T-helper 2 cell (primary cell): ENCODE measurements at places on chromosomes 7 and 10.

GRCh38 chr7:82347808-82348207 is 95.8 kb downstream of the CACNA2D1 start:
- DNase-seq, result no peak

GRCh38 chr10:87619705-87620104 is 40.0 kb upstream of the PAPSS2 start:
- no peak for DNase-seq

DNA sequence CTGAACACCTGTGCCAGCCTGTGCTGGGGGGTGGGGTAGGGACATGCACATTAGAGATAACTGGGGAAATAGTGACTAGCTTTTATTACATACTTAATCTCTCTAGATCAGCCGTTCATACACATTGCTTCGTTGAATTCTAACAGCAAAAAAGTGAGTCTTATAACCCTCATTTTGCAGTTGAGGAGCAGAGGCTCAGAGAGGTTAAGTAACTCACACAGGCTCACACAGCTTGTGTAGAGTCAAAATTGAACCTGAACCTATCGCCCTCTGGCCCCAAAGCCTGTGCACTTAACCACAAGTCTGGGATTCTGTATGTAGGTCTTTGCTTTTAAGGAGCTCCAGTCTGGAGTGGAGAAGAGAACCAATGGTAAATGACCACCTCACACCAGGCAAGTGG is 59.9 kb downstream of the CDH23 start:
- no peak for DNase-seq

DNA sequence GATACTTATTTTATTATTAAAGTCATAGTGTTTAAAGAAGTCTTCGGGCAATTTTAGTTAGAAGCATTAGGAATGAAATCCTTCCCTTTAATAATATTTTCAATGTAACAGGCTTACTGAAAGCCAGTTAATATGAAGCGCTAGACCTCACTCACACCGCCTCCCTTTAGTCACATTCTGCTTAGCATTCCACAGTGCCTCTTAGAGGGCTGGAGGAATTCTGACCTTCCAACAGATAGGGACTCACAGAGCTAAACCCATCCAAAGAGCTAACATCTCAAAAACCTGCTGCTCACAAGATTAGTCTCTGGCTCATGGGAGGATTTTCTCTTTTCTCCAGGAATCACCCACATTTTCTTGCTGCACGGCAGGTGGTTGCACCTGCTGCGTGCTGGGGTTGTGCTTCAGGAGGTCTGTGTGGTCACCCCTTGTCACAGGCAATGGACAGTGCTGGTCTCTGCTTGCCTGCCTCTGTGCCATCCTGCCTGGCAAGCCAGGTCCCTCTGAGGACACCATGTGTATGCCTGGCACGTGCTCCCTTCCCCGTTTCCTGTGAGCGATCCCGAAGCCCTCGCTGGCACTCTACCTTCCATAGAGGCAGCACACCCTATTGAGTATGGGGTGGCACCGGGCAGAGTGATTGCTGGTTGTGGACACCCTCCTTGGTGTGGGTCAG is 91.8 kb downstream of the KLF6 start:
- no peak for DNase-seq

DNA sequence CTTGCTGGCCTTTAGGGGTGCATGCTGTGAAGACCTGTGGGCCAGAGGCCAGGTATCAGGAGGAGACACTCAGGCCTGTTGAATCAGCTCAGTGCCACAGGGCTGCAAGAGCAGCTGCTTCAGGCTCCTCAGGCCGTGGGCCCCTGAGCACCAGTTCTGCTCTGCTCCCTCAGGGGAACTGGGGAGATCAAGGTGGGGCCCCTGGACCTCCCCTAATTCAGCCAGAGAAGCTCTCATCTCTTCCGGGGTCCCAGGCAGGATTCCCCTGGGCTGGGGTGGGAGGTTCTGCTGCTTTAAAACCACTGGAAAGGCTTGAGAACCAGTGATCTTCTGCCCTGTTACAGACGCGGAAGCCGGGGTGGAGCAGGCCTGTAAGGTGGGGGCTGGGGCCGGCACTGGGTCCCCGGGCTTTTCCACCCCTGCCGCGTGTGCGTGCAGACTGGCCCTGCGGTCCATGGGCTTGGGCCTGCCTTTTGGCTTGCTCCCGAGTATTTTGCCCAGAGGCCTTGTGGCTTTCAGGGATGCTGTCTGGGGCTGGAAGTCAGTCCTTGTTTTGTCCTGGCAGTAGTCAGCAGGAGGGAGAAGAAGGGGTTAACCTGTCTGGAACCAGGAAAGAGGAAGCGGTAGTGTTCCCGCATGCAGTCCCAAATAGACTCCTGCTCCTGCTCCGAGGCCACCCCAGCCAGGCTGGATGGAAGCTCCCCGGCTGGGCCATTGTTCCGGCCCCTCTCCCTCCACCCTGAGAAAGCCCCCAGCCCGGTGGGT is 74.3 kb downstream of the LHPP start:
- no peak for DNase-seq

DNA sequence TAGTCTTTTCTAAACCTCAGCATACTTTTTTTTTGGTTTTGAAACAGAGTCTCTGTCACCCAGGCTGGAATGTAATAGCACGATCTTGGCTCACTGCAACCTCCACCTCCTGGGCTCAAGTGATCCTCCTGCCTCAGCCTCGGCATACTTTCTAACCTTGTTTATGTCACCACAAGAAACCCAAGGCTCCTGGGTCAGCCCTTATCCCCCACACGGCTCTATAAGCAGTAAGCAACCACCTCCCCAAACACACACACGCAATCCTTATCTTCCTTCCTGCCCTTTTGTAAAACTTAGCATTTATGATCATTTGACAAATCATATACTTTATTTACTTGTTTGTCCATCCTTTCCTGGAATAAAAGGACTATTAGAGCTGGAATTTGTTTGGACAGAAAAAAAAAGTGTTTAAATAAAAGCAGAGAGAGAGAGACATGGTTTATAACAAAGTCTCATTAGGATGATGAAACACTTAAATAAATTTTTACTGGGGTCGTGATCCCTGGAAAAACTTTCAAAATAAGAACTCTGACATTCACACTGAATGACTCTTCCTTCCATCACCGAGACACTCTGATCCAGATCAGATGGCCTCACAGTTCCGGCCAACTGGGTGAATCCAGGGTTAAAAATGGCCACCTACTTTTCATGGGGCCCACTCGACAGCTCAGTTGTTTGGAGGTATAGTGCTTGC is 72.7 kb upstream of the PIK3CG start:
- DNase-seq, result no peak

DNA sequence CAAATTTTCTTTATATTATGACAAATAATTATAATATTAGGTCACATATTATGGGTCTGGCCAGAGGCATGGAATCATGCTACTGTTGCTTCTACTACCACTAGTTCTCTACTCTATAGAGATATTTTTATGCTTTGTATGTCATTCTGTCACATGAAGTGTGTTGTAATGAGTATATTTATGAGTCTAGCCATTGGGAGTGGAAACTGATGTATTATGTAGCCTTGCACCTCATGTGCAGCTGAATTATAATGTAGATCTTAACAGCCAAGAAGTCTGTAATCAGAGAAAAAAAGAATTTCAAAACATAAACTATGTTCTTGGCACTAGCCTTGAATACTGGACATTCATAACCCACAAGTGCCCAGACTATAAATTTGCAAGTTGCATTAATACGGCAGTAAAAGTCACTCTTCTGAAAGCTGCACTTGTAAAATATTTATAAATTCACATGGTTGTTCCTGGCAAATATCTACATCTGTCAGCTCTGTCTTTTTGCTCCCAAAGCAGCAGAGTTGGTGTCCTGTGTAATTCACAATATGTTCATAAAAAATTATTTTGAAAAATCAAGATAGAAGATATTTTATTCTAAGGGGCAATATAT is 48.6 kb upstream of the SKAP2 start:
- DNase-seq, result no peak

GRCh38 chr7:64849924-64850499 is 53.1 kb upstream of the ZNF273 start:
- no peak for DNase-seq

DNA sequence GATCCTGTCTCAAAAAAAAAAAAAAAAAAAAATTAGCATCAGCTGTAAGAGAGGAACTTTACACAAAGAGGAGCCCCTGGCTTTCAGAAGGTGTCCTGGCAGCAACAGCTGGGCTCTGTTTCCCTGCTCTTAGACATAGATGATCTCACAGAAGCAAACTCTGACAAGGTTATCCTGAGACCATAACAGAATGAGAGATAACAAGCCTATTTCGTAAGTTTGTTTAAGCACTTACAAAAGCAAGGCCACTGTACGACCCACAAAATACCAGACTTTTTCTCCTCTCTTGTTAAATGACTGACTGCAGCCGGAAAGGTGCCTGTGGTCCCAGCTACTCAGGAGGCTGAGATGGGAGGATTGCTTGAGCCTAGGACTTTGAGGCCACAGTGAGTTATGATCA is 33.3 kb upstream of the OTUD1 start:
- no peak for DNase-seq

DNA sequence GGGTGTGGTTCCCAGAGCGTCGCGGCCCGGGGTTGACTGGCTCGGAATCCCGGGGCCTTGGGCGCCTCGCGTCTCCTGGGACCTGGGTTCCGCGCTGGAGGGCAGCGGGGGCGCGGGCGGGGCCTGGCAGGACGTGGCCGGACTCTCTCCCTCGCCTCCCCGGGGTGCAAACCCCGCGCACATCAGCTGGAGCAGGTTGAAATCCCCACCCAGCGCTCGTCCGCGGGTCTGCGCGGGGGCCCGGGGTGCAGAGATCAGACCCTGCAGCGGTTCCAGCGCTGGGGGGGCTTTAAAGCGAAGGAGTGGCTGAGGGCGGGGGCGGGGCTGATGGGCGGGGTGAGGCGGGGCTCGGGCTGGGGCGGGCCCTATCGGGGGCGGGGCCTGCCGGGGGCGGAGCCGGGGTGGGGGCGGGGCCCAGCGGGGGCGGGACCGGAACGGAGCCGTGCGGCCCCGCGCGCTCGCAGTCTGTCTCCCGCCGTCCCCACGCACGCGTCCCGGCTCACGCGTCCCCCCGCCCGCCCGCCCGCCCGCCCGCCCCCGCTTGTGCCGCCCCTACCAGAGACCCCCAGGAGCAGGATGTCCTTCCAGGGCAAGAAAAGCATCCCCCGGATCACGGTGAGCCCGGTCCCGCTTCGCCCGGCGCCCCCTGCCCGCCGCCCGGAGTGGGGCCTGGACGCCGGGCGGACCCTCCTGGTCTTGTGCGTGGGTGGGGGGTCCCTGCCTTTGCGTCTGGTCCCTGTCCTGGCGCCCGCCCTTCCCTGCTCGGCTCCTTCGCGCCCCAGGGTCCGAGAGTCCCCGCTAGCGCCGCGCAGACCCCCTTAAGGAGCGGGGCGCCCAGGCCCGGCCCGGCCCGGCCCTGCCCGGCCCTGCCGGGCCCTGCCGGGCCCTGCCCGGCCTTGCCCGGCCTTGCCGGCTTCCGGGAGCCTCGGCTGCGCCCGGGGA is at the start of gene DPYSL4:
TSS of gene DPYSL4 (plus strand) at position 461 of the 942 bp plus-strand sequence. CDS start at position 577, 116 bp downstream.
- no peak for DNase-seq

DNA sequence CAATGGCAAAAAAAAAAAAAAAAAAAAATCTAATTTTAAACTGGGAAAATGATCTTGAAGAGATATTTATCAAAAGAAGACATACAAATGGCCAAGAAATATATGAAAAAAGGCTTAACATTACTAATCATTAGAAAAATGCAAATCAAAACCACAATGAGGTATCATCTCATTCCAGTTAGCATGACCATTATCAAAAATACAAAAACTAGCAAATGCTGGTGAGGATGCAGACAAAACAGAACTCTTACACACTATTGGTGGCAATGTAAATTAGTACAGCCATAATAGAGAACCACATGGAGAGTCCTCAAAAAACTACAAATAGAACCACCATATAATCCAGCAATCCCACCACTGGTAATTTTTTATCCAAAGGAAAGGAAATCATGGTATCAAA is 489.6 kb downstream of the TNS3 start:
- DNase-seq, result no peak

- DNase-seq, result no peak
These were observed 36.5 kb downstream of the DPCD start for GRCh38 chr10:101624526-101625102.

DNA sequence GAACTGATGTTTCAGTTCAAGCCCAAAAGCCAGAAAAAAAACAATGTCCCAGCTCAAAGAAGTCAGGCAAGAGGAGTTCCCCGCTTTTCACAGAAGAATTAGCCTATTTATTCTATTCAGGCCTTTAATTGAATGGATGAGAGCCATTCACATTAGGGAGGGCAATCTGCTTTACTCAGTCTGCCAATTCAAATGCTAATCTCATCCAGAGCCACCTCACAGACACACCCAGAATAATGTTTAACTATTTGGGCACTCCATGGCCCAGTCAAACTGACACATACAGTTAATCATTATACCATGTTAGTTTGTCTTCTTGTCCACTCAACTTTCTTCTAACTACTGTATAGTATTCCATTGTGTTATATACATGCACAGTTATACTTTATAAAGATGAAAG is 2.6 kb upstream of the NPSR1 start:
- DNase-seq, result no peak

DNA sequence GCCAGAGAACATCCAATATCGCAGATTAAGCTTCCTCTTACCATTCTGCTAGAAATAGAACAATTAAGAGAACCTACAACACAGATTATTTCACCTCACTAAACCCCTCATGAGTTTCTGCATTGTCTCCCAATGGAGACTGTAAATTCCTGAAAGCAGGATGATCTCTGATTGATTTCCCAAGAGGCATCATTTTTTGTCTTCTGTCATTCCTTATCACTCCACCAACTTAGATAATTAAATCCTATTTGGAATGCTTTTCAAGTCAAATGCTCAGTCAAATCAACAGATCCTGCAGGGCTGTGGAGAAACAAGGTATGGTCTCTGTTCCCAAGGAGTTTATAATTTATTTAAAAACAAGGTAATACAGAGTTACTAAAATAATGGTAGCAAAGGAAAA is 161.5 kb downstream of the MTERF1 start:
- DNase-seq, result no peak

- no peak for DNase-seq
These were observed 49.7 kb downstream of the CUZD1 start for GRCh38 chr10:122795924-122796323.

DNA sequence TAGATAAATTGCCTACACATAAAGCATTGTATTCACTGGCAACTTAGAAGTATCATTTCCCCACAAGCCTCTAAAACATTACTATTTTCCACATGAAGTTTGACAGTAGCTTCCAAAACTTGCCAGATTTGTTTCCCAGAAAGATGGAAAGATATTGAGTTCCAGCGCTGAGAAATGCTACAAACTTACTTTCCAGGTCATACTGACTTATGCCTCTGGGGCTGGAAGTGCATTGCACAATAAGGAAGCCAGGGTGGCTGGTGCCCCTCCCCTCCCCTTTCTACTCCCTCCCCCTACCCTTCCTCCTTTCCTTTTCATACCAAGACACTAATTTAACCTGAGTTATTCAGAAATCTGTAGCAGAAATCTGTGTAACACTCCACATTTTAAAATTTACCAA is 212.6 kb downstream of the WDR37 start:
- DNase-seq, result no peak
